ENCODE measurements at places on chromosomes 1 and 21.

GRCh38 chr1:54180701-54181360 lies 19.0 kb downstream of the CYB5RL start:
- no peak for DNase-seq

- DNase-seq, result no peak
Observed at GRCh38 chr1:207396168-207396746, 57.9 kb upstream of the CR2 start.

DNA sequence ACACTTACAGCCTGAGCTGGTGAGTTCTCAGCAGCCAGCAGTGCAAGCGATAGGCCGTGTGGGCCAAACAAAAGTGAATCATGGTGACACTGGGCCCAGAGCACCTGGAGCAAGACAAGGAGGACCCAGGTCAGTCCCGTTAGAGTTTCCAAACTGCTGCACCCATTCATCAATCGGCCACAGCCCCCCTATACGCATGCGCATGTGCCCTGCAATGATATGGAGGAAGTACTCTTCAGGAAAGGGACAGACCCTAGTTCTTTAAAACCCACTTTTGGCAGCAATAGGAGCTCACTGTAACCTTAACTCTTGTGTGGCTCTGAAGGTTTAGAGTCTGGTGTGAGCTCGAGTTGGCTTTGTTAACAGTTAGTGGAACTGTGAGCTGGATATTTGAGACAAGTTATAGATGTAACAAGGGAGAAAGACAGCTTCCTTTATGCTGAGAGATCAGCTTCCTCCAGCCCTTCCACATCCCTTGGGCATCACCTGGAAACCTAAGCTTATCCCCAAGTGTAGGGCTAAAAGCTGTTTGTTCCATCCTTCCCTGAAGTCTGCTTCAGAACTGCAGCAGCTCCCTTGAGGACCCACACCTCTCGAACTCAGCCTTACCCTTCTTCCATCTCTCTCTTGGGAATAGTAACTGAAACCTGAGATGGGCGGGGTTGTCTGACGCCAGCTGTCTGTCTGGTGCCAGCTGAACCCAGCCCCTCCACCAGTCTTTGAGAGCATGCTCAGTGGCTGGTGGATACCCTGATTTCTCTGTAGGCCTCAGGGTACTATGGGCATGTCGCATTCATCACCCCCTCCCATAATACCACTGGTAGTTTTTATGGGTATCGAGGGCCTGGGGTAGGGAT lies 17.7 kb downstream of the NMNAT1 start:
- DNase-seq, result no peak

DNA sequence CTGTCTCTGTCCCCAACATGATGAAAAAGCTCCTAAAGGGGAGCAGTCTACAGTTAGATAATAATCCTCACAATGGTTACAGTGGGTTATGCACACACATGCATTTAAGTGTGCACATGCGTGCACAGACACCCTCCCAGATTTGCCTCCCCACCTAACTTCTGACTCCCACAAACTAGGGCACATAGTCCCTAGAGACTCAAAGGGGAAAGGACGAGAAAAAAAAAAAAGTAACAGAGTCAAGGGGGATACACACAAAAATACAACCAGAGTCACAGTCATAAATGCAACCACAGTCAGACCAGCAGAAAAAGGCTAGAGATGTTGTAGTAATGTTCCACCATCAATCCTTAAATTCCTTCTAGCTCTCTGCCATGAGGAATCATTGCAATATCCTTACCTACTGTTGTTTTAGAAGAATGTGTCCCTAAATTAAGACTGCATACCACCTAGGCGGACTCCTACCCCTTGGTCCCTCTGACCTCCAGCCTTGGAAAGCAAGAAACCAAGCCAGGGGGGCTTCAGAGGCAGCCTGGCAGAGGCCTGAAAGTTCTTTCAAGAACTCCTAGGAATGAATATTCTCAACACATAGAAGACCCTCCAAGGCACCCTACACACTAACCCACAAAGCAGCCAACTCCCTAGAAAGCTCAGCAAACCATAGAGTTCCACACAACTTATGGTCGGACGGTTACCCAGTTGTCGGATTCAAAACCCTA lies 1.3 kb downstream of the CRTC2 start:
- DNase-seq, result no peak

GRCh38 chr1:12284486-12284885 lies 54.7 kb downstream of the VPS13D start:
- DNase-seq, result no peak

- DNase-seq, result no peak
Observed at GRCh38 chr1:150881331-150882070, 5.1 kb upstream of the ARNT start.

DNA sequence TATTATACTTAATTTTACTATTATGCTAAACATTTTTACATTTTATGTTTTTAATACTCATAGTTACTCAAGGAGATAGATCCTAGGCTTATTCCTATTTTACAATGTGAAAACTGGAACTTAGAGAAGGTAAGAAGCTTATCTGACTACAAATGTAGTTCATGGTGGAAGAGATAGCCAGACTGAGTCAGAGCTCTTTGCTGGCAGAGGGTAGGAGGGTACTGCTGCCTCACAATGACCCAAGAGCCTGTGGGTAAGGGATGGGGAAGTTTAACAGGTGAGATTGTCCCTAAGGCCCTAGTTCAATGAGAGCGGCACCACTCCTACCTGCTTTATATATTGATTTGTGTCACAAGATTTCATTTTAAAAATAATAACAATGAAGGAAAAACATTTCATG lies 34.1 kb upstream of the NEK7 start:
- no peak for DNase-seq

GRCh38 chr1:104648269-104648691 lies 898.6 kb downstream of the AMY1C start:
- DNase-seq, result no peak

- no peak for DNase-seq
Observed at GRCh38 chr1:211825980-211826379, 4.6 kb downstream of the LPGAT1 start.

GRCh38 chr1:38135625-38136414 lies 89.2 kb upstream of the POU3F1 start:
- no peak for DNase-seq

DNA sequence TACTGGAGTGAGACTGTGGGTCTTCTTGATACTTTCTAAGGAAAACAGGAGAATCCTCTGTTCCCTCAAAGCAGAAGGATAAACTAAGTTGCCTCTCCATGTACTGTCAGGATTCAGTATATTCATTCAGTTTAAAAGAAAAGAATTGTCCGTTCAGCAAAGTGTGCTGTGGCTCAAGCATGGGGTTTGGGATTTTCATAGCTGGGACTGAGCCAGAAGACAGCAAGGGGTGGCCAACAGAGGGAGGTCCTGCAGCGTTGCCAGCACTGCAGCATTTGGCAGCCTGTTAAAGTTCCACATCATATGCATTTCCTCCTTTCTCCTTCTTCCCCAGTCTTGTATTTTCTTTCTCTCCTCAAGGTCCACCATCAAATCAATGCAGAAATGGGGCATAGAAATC lies 75.1 kb downstream of the DTL start:
- no peak for DNase-seq

- no peak for DNase-seq
Observed at GRCh38 chr1:164667001-164667400, 108.0 kb downstream of the PBX1 start.

- DNase-seq, result no peak
Observed at GRCh38 chr1:145977486-145978470, 13.3 kb downstream of the POLR3GL start.

DNA sequence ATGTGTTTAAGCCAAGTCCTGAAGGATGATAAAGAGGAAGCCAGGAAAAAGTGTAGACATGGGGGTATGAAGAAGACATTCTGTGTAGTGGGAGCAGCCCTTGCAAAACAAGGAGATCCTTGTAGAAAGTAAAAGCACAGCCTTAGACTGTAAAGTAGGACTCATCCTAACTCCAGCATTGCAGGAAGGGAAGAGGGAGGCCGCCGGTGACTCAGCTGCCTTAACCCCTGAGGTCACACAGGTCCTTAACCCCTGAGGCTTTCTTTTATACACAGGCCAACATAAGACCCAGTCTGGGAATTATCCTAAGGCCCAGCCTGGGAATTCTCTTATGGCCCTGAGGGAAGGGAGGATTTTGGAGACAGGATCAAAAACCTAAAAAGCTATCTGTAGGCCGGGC lies 18.0 kb downstream of the PGM1 start:
- no peak for DNase-seq

GRCh38 chr1:60942896-60943638 lies 139.3 kb upstream of the NFIA start:
- no peak for DNase-seq

GRCh38 chr1:170539154-170539553 lies 7.2 kb downstream of the GORAB start:
- no peak for DNase-seq

DNA sequence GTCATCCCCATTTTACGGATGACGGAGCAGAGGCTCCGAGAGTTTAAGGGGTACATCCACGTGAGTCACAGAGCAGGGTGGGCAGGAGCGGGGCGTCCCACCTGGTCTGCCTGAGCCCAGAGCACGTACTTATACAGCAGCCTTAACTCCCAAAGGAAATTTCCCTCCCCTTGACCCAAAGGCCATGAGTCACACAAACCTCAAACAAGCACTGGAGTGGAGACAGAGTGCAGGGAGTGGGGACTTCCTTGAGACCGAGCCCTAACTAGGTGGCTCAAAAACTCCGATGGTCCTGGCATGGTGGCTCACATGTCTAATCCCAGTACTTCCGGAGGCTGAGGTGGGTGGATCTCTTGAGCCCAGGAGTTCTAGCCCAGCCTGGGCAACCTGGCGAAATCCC lies 141.6 kb upstream of the KLHDC7A start:
- no peak for DNase-seq

- no peak for DNase-seq
Observed at GRCh38 chr1:235015291-235015985, 113.2 kb downstream of the TOMM20 start.

DNA sequence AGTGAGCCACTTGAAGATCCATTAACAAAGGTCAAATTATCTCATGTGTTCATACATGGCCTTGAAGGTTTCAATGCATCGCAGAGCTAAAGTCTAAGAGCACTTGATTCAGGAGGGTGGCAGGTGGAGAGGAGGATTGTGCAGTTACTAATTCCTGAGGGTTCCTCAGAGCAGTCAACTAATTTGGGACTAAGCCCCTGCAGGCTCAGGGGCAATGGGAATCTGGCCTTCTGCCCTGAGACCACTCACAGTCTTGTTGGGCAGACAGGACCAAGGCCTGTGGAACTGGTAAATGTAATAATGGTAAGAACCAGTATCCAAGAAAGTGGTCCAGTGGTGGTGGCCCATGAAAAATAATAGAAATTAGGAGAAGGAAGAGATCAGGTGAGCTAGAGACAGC lies 127.4 kb upstream of the HMGB4 start:
- no peak for DNase-seq

DNA sequence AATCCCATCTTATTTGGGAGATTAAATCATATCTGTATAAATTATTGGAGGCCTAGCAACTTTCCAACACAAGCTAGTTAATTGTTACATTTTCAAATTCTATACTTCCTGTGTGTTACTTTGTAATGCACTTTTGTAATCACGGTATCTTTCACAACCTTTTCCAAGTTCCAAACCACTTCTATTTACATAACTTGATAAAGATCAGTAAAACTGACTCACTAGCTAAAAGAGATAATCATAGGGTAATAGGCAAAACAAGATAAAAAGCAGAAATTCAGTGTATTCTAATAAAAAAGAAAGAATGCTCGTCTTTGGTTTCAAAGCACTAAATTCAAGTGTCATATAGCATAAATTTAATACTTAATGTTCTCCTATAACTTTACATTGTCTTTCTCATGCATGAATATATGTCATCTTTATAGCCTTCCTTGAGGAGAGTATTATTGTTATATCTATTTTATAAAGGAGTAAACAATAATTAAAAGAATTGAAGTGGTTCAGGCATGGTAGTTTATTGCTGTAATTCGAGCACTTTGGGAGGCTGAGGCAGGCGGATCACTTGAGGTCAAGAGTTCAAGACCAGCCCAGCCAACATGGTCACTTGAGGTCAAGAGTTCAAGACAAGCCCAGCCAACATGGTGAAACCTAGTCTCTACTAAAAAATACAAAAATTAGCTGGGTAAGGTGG lies 66.4 kb downstream of the RGS13 start:
- DNase-seq, result no peak

DNA sequence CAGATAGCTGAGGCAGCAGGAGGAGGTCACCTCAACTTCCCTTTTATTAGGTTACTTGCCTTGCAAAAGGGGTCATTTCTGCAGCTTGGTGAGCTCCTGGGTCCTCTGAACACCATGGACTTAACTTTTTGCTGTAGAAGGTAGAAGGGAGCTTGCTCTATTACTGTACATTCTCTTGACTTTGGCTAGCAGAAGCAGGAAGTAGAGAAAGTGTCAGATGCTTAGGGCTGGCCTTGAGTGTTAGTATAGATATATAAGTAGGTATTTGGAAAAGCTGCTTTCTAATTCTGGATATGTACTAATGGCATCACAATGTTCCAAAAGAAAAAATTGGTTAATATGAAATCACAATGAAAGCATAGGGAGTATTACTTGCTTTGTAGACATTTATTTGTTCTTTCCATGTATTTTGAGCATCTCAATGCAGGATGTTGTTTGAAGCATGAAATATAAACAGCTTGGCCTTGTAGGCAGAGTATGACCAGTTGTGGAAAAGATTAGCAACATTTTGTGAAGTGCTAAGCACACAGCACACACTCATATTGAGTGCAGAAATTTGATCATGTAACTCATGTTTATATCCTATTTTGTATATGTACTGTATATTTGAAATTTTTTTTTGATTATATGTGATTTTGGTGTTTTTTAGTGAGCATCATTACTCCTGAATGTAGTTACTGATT lies 108.8 kb downstream of the DYRK1A start:
- DNase-seq, result no peak

- no peak for DNase-seq
Observed at GRCh38 chr1:17591814-17592430, 52.4 kb downstream of the ARHGEF10L start.

GRCh38 chr1:1203561-1204424 lies 2.6 kb downstream of the TNFRSF18 start:
- no peak for DNase-seq

DNA sequence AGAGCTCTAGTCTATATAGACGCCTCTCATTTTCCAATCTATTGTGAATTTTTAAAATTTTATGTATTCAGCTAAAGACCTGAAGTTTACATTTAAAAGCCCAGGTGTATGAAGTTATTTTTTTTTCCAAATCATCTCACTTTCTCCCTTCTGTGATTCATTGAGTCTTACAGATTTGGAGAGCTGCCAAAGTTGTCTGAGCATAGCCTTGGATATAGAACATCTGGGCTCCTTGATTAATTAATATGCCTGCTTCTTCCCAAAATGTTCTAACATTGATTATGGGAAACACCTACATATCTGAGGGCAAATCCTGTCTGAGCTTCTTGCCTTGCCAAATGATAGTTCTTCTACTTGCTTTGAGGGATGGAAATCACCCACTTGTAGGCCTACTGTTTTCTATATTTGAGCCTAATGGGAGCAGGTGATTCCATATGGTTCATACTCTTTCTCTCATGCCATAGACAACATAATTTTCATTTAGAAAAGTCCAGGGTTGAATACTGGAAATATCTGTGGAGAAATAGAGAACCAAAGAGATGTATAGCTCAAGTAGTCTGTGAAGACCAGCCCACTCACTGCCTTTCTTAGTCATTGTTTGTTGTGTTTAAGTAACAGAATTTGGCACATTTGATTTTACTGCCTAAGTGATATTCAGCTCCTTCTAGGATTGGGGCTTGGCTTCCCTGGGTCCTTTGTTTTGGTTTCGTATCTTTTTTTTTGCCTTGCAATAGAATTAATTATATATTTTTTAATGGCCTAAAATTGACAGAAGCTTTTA lies 46.2 kb downstream of the MACF1 start:
- DNase-seq, result no peak

GRCh38 chr1:169483500-169483966 lies 2.2 kb downstream of the SLC19A2 start:
- no peak for DNase-seq
